ENCODE measurements at places on chromosomes 7 and 10.

- no peak for DNase-seq
Observed at GRCh38 chr10:107747851-107748250, 583.3 kb upstream of the SORCS1 start.

DNA sequence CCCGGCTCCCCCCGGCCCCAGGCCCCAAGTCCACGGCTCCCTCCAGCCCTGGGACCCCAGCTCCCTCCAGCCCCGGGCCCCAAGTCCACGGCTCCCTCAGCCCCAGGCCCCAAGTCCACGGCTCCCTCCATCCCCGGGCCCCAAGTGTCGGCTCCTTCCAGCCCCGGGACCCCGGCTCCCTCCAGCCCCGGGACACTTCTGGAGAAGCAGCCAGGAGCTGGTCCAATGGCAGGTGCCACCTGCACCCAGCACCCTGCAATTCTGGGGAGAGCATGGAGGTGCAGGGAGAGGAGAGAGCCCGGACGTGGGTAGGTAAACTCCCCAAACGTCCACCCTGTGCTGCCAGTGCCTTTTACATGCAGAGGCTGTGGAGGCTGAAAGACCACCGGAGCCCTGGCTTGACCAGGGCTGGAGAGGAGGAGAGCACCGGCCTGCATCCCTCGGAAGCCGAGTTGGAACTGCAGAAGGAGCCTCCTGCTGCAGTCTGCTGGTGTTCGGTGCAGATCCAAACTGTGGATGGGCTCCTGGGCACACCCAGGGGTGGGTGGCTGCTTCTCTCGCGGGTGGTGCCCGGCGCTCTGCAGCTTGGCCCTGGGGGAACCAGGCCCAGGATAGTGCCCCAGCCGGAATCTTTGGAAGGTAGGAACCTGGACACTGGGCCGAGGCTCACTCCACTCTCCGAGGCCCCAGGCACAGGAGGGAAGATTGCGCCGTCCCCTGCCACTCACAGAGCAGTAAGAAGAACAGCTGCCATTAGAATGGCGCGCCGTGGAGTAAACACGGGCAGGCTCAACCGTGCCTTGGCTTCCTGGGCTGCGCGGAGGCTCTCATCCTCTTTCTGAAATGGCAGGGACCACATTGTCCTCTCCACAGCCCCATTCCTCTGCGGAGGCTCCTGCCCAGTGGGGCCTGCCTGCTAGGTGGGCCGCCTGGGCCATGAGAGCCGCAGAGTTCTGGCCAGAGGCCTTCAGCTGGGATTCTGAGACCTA lies 14.7 kb downstream of the SHH start:
- DNase-seq: no peak

GRCh38 chr7:10211861-10212260 lies 761.8 kb upstream of the PHF14 start:
- DNase-seq: no peak

DNA sequence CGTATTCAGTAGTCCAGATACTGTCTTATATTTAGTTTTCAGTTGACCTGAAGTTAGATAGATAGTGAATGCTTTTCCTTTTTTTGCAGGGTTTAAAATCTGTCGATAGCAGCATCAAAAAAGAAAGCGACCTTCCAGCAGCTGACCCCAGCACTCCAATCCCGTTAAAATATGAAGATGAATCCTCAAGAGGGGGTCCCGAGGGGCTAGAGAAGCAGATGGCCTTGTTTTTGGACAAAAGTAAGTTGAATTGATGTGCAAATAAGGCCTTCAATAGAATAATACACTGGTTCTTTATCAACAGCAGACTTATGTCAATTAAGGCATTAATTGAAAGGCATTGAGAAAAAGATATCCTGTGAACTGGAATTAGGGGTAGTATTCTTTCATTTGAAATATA lies 18.7 kb downstream of the EDRF1 start:
- no peak for DNase-seq

GRCh38 chr7:22578007-22578733 lies 78.2 kb upstream of the STEAP1B start:
- no peak for DNase-seq

DNA sequence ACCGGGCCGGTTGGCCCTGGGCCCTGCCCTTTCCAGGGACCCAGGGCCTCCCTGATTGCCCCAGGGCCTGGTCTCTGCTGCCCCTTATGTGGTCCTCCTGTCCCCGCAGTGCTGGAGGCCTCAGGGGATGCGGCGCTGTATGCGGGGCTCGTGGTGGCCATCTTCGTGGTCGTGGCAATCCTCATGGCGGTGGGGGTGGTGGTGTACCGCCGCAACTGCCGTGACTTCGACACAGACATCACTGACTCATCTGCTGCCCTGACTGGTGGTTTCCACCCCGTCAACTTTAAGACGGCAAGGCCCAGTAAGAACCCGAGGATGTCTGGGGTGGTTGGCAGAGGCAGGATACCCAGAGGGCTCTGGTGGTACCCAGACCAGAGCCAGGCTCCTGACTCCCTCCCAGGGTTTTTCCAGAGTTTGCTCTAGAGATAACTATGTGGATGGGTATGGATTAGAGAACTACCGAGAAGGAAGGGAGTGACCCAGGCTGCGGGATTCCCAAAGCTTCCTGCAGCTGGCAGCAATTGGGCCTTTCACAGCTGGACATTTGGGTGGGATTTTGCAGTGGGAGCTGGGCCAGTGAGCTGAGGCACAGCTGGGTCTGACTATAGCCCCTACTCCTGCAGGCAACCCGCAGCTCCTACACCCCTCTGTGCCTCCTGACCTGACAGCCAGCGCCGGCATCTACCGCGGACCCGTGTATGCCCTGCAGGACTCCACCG lies 28.1 kb upstream of the SLC29A3 start:
- DNase-seq: no peak

DNA sequence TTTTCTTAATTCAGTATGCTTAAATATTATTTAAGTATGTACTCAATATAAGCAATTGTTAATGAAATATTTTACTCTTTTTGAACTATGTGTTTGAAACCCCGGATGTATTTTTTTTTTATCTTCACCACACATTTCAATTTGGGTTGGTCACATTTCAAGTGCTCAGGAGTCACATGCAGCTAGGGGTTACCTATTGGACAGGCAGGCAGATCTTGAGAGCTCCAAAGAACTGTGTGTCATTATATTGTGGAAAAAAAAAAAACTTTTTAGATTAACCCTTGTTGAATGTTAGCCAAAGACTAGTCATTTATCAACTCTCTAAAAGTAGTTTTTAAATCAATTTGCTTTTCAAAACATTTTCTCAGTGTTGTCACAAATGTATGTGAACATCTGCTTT lies 37.2 kb downstream of the IKZF1 start:
- no peak for DNase-seq

DNA sequence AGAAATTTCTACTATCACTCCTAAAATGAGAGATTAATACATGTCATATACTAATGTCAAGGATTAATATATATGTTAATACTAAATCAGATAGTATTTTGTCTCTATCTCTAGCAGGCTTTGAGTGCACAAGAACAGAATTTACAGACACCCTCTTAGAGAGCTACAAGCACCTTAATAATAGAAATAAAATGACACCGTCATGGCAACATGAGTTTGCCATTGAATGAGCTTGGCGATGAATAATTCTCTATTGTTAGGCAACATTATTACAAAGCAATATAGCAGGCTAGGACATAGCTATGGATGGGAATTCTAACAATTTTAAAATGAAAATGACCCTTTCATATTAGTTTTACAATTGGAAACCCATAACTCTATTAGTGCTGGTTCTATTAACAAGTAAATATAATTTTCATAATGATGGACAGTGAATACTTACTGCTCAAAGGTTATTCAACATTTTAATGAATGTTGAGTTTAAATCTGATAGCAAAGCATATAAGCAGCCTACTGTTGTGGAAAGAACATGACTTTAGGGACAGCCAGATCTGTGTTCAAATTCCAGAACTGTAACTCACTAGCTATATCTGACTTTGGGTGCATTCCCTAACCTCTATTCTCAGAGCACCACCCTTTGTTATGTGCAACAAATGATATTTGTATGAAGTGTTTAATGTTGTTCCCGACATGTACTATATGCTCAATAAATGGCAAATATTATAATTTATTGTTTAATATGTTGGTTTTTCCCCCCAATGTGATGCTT lies 184.5 kb upstream of the DKK1 start:
- no peak for DNase-seq

GRCh38 chr10:69179089-69179742 lies 818 bp upstream of the SUPV3L1 start:
- no peak for DNase-seq

All from HFF-Myc (cell line).